ENCODE measurements at places on chromosomes 7 and 10.

GRCh38 chr7:16838386-16838785, 33.6 kb upstream of the AGR2 start:
- DNase-seq, result no peak

- DNase-seq, result no peak
These were observed 134.0 kb downstream of the TCF7L2 start for GRCh38 chr10:113084031-113084430.

DNA sequence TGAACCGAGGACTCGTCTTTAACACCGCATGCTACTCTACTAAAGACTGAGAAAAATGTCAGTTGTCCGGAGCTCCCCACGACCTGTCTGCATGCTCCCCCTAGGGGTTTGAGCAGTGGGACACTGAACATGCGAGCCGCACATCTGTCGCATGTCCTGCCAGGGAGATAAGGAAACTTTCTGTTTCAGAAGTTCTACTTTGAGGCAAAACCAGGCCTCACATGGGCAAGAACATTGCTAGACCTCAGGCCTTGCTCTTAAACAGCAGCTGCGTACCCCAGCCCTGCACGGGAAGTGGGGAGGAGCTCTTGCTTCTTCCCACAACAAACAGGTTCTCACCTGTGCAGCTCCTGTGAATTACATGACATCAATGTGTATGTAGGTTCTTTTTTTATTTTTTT, 30.3 kb upstream of the HERPUD2 start:
- no peak for DNase-seq

- DNase-seq, result no peak
These were observed 182.0 kb downstream of the REEP3 start for GRCh38 chr10:63703113-63703670.

DNA sequence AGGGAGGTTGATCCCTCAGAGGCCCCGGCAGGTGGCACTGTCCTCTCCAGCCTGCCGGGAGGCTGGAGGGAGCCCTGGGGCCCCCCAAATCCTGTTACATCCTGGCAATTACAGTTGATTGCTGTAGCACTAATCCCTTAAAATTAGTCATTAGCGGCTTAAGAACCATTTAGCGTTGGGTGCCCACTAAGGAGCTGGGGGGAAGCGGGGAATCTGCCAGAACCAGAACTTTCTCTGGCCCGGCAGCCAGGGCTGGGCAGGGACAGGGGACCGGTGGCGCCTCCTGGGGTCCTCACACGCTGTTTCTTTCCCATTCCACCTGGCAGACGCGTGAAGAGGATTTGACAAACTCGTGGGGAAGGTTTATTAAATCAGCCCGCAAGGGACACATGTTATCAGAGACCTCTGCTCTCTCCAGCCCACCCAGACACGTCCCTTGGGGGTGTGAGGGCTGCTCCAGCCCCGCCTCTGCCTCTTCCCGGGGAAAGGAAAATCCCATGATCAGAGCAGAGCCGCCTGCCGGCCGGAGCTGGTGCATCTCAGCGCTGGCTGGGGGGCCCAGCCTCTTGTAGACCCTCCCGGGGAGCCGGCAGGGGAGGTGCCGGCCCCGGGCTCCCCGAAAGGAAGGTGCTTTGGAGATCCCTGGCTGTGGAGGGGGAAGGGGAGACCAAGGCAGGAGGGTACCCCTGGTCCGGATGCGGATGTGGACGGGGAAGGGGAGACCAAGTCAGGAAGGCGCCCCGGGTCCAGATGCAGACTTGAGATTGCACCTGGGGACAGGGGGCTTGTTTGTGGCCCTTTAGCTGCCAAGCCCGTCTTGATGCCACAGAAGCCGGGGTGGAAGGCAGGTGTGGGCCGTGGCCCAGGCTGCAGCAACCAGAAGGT, 142.7 kb downstream of the ELFN1 start:
- no peak for DNase-seq

- DNase-seq, result no peak
These were observed 118.1 kb downstream of the TPST1 start for GRCh38 chr7:66323114-66323796.

DNA sequence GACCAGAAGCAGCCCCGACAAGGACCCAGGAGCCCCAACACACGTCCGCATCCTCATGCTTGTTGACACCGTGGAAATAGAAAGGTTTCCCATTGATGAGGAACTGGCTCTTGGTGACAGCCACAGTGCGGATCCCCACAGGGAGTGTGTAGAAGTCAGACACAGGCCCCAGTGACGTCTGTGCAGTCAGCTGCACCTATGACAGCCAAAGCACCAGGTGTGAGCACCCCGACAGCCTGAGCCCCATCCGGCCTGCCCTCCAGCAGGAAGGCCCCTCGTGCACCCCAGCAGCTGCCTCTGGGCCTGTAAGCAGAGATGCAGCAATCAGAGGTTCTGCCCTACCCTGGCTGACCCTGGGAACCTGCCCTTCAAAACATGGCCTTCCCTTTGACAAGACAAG, 7.1 kb downstream of the GUSB start:
- no peak for DNase-seq

GRCh38 chr7:55478700-55479099, 93.6 kb downstream of the VOPP1 start:
- no peak for DNase-seq

GRCh38 chr10:70561558-70561957, 41.0 kb downstream of the PRF1 start:
- no peak for DNase-seq

GRCh38 chr10:50395271-50395670, 144.0 kb upstream of the ASAH2 start:
- DNase-seq, result no peak

DNA sequence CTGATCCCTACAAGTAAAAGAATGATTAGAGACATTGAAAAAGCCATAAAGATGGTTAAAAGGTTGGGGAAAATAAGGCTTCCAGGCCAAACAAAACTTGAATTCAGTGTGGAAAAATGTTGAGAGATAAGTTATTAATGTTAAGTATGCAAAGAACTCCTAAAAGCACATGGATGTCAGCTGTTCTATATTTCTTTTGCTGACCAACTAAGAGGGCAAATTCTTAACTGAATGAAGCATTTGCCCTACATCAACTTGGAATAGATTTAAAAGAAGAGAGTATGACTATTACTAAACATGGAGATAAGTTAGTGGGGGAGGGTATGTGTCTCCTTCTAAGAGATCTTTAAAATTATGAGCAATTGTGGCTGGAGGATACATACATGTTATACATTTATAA, 124.8 kb downstream of the KIAA1217 start:
- no peak for DNase-seq

- DNase-seq, result peak; percentile 15
These were observed 15.5 kb downstream of the LZTS2 start for GRCh38 chr10:101014966-101015581.

DNA sequence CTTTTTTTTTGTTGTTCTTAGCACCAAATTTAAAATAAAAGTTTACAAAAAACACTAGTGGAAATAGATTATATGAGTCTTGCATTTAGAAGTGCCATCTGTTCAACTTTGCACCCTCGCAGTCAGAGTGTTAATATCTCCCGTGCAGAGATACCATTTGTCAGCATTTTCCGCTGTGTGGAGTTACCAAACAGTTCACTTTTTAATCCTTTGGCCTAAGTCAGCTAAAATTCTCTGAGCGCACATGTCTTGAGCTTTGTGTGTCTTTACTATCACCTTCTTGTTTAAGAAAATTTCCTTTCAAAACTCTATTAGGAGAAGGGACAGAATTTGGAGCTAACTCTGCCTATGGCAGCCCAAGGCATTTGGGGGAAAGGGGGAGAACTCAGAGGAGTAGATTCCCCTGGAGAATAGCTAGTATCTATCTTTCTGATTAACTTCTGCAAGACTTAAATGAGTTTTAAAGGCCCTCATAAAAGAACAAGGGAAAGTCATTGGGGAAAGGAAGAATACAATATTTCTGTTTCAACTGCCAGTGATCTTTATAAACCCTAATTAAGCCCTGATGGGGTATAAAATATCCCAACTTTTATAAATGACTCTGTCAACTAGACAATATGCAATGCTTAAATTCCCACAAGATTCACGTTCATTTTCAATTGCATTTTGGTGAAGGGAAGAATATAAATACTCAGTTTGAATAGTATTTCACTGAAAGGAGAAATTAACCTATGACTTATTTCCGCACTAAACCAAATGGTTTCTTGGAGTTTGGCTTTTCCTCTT, 114.9 kb upstream of the RAB11FIP2 start:
- no peak for DNase-seq

DNA sequence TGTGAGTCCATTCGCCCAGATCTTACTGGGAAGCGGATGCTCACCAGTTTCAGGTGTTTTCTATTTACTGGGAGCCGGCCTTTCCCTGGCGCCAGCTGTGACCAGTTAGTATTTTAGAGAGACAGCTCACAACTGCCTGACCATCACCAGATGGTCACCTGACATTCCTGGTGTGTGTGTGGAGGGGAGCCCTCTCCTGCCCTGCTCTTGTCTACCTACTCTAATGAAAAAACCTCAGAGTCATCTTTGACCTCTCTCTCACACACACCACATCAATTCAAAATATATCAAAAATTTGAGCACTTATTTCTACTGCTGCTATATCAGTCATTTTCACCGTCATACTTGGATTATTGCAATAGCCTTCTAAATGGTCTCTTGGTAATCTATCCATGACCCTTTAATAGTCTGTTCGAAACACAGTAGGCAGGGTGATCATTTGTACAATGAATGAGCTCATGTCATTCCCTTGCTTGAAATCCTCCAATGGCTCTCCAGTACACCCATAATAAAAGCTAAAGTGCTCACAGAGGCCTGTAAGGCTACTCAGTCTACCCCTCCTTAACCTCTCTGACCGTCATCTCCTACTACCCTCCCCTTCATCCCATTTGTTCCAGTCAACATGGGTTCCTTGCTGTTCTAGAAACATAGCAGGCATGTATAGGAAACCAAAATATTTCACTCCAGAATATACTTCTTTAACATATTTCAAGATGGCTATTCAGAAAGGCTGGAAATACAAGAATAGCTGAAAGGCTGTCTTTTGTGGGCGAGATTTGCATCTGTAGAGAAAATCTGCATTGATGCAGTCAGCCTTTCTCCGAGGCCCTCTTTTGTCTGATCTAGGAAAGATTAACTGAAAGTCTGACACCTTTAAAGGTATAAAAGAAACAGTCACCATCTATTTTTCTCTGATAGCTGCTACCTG, 17.5 kb upstream of the NT5C3A start:
- no peak for DNase-seq

DNA sequence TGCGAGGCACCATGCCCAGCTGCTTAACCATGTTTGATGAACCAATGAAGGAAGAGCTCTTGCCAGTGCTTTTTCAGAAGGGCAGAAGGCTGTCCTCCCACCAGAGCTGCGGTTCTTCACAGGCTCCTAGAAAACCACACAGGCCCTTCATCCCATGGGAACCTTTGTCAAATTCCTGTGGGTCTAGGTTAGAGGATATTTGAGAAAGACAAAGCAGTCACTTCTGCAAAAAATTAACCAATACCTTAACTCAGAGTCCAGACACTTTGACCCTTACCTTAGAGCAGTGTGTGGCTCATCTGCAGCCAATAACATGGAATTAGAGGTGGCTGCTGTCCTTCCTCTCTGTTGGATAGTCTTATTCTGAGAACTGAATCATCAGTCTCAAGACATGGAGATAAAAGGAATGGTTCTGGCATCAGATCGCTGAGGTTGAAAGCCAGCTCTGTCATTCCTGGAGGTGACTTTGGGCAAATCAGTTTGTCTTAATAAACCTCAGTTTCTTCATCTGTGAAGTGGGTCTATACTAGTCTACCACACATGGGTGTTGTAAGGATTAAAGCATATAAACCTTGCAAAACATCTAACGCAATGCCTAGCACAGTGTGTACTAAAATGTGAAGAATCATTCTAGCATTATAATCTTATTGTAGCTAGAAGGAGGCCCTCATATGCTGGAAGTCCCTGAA, 65.1 kb upstream of the PIP4K2A start:
- DNase-seq, result no peak

DNA sequence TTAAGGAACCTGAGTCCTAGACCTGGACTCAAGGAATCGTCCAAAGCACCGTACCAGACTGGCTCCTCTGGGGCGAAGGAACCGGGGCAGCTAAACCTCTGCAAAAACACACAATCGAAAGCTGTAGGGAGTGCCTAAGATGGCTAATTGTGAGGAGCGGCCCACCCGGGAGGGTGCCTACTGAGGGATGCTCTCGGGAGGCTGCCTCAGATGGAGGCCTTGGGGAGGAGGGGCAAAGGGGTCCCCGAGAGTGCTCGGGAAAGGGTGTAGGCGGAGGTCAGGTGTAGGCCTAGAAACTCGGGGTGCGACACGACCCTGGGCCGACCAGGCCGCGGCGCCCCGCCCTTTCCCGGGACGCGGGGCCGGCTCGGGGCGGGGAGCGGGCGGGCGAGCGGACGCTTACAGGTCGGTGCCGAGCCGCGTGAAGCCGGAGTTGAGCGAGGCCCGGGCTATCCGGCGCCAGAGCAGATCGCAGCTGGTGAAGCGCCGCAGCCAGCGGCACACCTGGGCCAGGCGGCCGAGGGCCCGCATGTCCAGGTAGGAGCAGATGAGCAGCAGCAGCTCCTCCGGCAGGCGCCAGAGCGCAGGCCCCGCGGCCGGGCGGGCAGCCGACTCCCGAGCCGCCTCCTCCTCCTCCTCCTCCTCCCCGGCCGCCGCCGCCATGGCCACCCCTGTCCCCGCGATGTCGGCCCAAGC, 844 bp downstream of the FBXW4 start:
- no peak for DNase-seq

GRCh38 chr10:6218692-6219493, 16.2 kb downstream of the PFKFB3 start:
- no peak for DNase-seq

DNA sequence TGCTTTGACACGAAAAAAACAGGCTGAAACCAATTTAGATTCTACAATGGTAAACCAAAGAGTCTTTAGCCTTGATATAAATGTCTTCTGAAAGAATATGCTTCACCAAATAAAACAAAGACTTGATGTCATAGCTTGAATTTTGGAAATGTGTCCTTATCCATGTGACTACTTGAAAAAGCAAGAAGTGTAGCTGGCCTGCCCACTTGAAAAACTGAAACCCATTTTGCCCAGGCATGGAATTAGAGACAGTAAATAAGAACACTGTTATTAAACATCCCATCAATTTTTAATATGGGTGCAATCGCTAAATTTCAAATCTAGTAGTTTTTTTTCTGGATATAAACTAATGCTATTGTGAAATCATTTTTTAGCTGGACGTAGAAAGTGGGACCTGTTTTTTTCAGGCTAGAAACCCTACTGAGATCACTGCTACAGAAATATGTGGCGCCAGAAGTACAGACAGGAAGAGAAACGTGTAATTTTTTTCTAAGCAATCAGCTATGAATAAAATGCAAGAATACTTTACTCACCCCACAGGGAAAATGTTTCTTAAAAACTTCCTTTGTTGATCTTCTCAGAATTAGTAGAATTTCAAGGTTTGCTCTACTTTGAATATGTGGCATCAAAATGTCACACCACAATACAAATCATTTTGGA, 56.7 kb downstream of the PIP4K2A start:
- no peak for DNase-seq

GRCh38 chr10:16644146-16644545, 122.5 kb upstream of the C1QL3 start:
- no peak for DNase-seq
